Foreskin keratinocyte (primary cell): ENCODE measurements at places on chromosomes 6 and 20.
A peak's percentile ranks its signal among the peaks of the same experiment; 100 is the strongest.

DNA sequence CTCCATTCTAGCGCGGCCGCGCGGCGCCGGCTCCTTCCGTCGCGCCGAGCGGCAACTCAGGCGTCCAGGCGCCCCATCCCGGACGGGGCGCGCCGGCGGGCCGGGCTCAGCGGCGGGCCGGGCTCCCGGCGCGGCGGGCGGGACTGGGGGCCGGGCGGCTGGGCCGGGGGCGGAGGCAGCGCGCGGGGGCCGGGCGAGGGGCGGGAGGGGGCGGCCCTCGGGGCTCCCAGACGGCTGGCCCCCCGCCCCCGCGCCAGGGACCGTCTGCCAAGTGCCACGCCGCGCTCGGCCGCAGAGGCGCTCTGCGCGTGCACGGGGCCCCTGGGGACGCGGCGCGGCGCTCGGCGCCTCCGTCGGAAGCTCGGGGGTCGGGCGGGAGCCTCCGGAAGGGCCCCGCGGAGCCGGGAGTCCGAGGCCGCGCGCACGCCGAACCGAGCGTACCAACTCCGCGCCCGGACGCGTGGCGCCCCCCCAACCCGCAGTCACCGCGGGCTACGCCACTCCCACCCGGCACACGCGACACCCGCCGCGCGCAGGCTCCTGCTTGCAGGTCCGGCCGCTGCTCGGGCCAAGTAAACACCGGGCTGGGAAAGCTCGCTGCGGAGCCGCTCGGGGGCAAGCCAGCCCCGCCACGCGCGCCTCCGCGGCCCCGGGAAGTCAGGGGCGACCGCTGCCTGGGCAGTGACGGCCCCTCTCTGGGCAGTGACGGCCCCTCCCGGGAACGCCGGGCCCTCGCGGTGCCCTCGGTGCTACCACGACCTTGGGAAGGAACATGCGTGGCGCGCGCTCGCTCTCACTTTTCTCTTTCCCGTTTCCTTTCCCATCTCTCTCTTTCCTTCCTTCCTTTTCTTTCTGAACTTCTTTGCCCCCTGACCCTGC is at the start of gene PREX1:
Gene PREX1 (minus strand): TSS at position 145 of the 879 bp plus-strand sequence. CDS start 139 bp downstream, at position 6.
- peak; percentile 7 for DNase-seq

GRCh38 chr6:169852504-169853195 is 101.2 kb downstream of the ERMARD start:
- DNase-seq, result no peak

DNA sequence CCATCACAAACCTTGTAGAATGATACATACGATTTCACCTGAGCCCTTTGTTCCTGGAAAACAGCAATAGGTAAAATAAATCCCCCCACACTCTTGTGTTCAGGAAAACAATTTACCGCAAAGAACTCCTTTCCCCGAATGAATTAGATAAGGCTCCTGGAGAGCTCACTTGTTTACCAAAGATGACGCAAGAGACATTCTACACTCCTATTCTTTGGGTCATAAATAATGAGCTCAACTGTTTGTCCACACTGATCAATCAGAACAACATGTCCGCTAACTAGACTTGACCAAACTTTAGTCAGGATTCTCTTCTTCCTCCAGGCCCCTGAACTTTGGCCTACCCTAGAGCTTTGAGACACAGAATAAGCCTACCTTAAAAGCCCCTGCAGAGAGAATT is 271.9 kb upstream of the OPRM1 start:
- no peak for DNase-seq

GRCh38 chr6:25645916-25646315 is 6.1 kb upstream of the SCGN start:
- DNase-seq, result no peak

- peak; percentile 73 for DNase-seq
Measured at GRCh38 chr6:148263010-148263409, 79.6 kb upstream of the SASH1 start.

GRCh38 chr20:50052550-50053361 is 60.2 kb downstream of the UBE2V1 start:
- DNase-seq, result no peak

DNA sequence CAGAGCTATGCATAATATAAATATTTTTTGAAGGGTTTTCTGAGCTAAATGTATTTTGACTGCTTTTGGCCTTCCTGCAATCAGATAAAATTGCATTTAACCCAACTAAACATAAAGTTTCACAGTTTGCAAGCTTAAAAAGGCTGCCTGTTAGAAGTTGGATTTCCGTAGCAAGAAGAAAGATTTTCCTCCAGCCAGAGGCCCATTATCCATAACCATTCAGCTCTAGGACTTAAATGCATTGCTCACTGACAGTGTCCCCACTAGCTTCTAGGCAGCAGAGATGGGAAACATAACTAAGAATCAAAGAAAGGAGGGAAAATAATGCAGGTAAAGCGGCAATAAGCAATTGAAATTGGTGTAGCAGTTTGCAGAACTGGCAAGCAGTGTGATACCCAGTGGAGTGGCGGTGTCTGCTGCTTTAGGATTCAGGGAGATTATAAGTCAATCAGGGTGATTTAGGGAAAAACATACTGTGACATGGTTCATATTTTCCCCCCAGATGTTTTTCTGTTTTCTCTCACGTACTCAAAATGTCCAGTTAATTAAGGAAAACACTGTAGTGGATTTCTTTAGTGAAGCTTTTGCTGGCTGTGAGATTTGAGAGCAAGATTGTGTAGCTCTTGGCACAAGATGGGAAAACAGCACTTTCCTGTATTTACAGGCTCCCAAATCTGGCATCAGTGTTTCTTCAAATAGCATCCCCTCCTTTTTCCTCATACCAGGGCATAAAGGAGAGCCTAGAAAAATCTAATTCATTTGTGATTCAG is 69.1 kb downstream of the CTNNBL1 start:
- DNase-seq, result no peak

DNA sequence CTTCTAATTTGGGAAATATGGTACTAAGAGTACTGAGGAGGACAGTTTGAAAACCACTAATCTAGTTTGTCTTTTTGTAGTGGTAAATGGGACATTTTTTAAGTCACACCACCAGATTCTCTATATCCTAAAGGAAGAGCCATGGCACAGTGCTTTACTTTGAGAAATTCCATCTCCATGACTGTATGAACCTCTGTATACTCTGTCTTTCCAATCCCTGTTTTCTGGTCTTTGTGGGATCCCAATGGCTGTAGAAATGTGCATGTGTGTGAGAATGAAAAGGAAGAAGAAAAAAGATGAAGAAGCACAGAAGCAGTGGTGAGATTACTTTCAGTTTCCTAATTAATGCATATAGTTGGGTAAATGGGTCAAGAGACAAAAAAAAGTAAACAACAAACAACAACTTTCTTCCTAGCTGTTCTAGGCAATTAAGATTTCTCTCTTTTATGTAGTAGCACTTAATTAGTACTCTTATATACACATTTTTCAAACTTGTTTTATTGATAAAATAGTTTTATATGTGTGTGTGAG is 141.2 kb upstream of the HCRTR2 start:
- no peak for DNase-seq
